HAP-1 (cell line): ENCODE measurements at places on chromosomes 3 and 15.

DNA sequence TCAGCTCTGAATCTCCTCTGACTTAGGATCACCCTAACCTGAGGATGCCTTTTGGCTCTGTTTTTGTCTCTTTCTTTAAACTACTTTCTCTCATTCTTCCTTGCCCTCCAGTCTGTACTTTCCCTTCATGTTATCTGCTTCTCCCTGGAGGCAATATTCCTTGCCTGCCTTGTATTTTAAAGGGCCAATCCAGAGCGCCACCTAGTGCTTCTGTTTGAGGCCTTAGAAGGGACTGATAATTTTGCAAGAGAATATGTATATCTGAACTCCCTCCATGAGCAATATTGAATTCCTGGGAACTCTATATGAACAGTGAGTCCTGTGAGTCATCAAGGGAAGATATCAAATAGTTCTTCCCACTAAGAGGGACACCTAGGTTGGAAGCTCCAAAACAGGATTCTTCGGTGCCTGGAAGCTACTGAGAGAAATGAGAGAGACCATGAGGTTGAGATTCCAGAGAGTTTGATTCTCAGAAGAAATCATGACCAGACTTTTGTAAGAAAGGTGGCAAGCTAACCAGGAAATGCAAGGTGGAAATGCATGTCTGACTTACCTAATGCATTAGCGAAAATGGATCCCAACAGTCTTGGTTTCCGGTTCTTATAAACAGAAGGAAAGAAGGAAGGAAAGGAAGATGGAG, 203.8 kb upstream of the CD96 start:
- DNase-seq, result peak; percentile 79

DNA sequence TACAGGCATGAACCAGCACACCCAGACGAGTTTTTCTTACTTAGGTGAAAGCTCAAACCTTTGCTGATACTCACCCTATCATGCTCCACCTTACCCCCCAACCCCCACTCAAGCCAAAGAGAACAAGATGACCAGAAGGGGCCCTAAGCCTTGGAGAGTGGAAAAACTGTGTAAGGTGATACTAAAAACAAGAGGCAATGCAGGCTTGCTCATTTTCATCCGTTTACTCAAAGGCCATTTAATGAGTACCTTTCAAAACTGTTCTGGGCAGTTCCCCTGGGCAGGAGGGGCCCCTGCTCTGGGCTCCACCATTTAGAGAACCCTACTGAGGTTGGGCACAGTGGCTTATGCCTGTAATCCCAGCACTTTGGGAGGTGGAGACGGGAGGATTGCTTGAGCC, 6.7 kb downstream of the TYRO3 start:
- no peak for DNase-seq

- no peak for DNase-seq
Measured at GRCh38 chr3:150759319-150759718, 3.6 kb downstream of the SIAH2 start.

DNA sequence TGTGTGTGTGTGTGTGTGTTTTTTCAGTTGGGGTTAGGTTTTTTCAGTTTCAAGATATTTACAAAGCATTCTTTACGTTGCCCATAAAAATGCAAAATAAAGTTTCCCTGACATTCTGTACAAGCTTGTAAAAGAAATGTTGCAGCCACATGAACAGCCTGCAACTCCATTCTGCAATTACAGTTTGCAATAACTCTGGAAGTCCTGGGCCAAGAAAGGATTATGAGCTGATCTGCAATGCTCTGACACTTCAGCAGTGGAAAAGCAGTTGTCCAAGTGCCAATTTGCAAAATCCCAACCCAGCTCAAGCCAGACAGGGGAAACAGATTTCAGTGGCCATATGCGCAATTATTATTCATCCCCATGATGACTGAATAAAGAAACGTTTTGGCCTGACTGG, 322.1 kb downstream of the MEX3B start:
- DNase-seq, result no peak

DNA sequence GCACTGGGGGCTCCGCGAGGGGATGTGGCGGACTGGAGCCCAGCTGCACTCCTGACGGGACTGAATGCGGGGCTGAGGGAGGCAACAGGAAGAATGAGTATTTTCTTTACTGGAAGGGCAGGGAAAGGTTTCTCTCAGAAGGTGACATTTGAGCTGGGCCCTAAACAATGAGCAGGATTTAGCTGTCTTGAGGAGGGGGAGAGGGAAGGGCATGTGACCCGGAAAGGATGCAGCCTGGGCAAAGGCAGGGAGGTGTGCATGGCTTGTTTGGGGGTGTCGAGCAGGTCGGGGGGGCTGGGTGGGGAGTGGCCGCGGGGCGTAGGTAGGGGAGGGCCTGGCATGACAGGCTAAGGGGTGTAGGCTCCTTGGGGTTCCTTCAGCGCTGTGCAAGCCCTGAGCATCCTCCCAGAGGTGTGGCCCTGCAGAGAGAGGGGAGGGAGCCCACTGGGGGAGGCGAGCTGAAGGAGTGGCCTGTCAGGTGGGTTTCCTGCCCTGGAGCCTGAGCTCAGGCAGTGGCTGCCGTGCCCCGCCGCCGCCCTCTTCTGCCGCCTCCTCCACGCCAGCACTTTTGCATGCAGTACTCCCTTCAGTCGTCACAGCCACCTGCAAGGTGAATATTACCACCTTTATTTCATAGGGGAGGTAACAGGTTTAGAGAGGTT, 17.2 kb upstream of the ANKDD1A start:
- DNase-seq, result no peak

DNA sequence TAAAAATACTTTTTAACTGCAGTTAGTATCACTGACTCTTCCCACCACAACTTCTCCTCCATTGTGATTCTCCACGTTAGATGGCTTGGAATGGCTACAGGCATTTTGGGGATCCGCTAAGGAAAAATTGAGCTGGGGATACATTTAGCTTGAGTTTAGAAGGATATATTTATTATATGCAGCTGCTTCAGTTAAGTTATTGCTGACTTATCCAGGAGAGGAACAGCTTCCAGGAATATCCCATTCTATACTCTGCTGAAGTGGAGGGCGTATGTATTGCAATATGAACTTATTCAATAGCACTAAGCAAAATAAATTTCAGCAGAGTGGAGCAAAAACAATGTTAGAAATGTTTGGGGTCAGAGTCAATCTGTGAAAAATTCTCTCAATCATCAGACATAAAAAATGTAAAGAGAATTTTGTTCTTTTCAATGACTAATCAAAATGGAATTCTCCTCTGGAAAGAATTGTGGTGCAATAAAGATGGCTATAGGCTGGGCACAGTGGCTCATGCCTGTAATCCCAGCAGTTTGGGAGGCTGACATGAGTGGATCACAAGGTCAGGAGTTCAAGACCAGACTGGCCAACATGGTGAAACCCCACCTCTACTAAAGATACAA, 84.7 kb downstream of the NCEH1 start:
- no peak for DNase-seq

DNA sequence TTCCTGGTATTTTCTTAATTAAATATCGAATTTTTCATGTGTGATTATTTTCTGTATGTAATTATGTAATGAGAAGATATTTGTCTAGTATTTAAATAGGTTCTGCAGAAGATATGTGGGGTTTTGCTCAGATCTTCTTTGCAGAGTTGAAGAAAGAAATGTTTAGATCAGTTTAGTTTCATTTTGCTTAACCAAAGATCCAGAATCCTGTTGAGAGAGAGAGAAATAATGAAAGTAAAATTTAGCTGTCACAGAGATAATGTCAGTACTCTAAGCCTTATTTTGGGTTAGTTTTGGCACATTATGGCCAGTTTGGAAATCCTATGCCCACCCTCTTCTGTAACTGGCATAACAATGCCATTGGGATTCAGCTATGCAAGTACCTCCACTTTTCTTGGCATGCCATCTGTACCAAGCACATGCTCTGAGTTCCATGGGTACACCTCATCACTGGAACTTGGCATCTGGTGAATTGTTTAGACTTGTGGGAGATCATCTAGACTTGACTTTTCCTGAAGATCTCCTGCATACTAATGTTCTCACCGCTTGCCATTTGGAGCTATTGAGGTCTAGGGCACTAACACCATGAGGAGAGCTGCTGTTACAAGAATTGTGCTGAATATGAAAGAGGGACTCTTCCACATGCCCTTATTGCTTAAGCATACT, 30.9 kb downstream of the PLSCR1 start:
- DNase-seq, result no peak

- DNase-seq, result no peak
Measured at GRCh38 chr15:65612616-65612946, 1.6 kb upstream of the INTS14 start.

DNA sequence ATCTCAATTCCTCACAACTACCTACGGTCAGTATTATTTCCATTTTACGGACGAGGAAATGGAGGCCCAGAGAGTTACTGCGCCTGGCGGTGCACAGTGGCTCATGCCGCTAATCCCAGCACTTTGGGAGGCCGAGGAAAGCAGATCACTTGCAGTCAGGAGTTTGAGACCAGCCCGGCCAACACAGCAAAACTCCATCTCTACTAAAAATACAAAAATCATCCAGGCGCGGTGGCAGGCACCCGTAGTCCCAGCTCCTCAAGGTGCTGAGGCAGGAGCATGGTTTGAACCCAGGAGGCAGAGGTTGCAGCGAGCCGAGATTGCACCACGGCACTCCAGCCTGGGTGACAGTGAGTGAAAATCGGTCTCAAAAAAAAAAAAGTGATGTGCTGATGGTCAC, 187.3 kb downstream of the XXYLT1 start:
- no peak for DNase-seq

GRCh38 chr3:146166826-146167225, 5.8 kb upstream of the PLOD2 start:
- peak; percentile 9 for DNase-seq

DNA sequence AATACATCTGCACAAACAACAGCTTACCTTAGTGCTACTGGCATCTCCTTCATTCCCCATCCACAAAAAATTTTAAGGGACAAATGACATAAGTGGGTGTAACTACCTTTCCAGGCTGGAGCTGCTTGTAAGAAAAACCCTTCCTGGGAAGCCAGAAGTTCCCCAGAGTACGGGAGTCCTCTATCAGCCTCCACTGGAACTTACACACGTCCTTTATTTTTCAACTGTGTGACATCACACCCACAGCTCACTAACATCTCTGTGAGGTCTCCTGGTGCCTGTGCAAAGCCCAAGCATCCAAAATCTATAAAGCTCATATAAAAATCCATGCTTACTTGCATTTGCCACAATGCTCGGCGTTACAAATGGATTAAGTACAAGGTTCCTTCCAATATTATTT, 27.6 kb downstream of the LRIG1 start:
- no peak for DNase-seq

GRCh38 chr3:178343433-178344038, 192.7 kb upstream of the KCNMB2 start:
- DNase-seq, result no peak

GRCh38 chr3:123031051-123031450, 3.5 kb upstream of the SEMA5B start:
- no peak for DNase-seq

GRCh38 chr15:65789759-65790425, 2.2 kb downstream of the DENND4A start:
- no peak for DNase-seq

DNA sequence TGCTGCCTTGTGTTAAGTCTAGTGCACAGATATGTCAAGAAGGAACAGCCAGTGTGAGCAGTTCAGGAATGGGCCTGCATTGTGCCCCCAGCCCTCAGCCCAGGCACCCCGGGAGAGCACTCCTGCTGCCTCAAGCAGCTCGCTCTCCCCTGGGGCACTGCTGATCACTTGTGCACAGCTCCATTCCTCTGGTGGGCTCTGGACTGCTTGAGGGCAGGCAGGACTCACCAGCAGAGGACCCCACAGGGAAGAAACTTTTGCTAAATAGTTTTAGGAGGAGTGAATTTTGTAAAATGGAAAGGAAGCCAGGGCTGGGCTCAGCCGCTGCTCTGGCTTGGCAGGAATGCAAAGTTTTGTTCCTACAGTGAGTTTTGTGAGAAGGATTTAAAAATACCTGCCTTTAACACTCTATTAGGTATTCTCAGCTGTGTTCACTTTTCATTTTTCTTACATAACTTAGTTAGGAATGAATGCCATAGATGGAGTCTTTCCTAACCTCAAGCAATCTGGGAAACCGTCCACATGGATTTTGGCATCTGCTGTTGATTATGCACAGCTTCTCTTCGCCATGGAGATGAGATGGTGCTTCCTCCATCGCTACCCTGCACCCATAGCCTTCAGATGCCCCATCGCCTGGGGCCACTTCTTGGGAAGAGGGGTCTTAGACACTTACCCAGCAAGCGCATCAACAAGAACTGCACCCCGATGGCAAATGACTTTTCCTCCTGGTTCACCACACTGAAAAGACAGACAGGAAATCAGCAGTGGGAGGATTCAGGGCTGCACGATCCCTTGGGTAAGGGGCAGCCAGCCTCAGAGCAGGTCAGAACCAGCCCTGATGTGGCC, 42.3 kb upstream of the RAB6B start:
- no peak for DNase-seq

DNA sequence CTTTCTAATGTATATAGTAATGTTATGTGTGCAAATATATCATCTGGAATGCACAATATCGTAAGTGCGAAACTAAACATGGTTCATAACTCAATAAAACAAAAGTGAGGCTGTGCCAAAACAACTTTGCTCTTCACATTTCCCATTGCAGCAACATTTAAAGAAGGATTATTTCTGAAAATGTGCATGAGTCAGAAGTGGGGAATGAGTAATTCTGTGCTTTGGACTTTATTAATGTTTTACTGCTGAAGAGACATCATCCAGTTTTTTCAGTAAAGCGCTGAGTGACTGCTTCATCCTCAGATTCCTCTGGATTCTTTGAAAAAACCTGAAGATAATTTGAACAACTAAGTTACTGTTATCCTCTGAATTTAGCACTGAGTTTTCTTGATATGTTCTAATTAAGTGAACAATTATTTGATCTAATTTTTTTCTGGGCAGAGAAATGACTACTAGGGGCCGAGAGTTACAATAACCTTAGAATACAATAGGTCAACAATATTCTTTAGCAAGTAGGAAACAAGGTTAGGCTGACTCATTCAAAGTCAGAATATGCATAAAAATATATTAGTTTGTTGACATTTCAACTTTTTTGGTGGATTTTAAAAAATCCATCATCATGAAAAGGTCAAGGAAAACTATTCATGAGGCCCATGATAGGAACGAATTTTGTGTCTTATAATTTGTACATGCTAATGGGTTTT, 20.0 kb upstream of the PLCL2 start:
- no peak for DNase-seq
